Femur (tissue), 1 donor: ENCODE measurements at places on chromosomes 16 and 17.
A peak's percentile ranks its signal among the peaks of the same experiment; 100 is the strongest.

GRCh38 chr16:89363621-89364393 is 126.6 kb downstream of the ANKRD11 start:
- no peak for DNase-seq

GRCh38 chr17:58192612-58193011 is at the start of gene EPX:
Gene EPX (plus strand): TSS chr17:58192726. CDS start chr17:58192847, 121 bp downstream.
- no peak for DNase-seq

DNA sequence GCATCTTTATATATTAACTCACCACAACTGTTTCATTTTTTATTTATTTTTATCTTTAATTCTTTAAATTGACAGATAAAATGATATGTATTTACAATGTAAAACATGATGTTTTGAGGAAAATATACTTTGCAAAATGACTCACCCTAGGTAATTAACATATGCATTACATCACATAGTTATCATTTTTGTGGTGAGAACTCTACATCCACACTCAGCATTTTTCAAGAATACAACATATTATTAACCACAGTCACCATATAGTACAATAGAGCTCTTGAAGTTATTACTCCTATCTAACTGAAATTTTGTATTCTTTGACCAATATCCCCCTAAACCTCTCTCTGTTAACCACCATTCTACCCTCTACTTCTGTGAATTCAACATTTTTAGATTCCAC is 194.7 kb upstream of the KIF2B start:
- no peak for DNase-seq

- DNase-seq = no peak
Measured at GRCh38 chr16:24723663-24724062, 5.8 kb upstream of the TNRC6A start.

GRCh38 chr17:30848021-30848420 is 16.3 kb downstream of the ATAD5 start:
- no peak for DNase-seq

DNA sequence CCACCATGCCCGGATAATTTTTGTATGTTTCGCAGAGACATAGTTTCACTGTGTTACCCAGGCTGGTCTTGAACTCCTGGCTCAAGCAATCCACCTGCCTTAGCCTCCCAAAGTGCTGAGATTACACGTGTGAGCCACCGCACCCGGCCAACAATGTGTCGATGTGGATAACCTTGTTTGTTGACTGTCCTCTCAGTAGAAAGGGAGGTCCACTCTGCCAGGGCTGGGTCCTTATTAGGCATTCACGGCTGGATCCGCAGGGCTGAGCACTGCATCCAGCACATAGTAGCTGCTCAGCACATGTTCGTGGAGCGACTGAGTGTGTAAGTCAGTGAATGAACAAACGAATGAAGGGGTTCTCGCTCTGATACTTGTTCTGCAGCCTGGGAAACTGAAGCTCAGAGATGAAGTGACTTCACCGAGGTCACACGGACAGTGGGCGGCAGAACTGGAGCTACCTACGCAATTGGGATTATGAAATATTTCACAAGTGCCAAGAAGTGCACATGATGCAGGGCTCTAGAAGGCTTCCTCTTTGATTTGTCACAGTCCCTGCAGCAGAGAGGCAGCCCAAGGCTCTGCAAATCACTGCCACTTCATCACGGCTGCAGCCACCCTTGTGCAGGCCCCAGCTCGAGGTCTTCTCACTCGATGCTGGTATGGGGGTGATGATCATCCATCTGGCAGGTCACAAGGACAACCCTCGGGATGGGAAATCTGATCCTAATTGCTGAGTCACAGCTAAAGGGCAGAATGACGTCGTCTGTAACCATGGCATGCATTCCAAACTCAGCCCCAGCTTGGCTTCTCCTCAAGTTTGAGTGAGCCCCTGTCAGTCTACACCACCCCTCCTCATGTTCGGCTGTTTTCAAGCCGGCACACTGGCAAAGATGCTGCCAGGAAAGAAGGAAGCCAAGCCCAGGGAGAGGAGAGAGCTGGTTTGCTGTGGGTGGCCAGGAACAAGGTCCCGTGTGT is 28.0 kb upstream of the SNN start:
- DNase-seq = peak; percentile 79

DNA sequence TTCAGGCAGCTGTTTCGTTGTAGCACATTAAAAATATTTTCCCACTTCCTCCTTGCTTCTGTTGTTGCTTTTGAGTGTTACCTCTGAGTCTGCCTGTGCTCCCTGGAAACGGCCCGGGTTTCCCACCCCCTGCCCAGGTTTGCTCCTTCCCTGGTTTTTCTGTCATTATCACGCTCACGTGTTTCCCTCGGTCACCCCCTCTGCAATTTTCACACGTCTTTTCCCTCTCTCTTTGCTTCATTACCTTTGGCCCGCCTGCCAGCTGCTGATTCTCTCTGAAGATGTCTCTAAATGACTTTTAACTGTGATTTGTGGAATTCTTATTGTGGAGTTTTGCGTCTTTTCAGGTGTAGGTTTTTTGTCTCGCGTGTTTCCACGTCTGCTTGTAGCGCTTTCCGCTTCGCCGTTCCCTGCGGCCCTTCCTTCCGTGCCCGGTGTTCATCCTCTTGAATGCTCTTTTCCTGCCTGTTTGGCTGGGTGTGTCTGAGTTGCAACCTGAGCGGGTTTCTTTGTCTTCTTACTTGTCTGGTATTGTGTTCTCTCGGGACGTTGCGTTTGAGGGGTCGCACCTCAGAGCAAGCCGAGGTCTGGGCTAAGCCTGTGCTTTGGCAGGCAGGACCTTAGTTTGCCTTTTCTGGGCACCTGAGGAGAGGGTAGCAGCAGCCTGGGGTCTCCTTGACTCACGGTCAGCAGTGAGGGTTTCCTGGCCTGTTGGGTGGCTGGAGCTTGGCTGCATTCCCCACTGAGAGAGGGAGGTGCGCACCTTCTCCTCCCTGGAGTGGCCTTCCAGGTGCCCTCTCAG is 96.3 kb upstream of the ZNF750 start:
- DNase-seq = peak; percentile 4
